ENCODE measurements at places on chromosomes 1 and 21.

DNA sequence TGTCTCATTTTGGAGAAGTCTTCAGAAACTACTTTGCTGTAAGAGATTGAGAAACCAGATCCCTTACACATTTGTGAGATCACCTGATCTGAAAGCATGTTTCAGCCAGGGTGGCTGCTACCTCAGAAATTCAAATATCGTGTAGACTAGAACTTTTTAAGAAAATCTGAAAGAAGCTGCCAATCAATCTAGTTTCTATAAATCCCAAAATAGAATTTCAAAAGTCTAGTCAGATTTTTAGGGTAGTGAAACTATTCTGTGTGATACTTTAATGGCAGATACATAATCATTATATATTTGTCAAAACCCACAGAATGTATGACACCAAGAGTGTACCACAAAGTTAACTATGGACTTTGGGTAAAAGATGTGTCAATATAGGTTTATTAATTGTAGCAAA, 79.9 kb upstream of the PLPPR5 start:
- no peak for DNase-seq

GRCh38 chr1:56569661-56570060, 9.7 kb downstream of the PLPP3 start:
- no peak for DNase-seq

DNA sequence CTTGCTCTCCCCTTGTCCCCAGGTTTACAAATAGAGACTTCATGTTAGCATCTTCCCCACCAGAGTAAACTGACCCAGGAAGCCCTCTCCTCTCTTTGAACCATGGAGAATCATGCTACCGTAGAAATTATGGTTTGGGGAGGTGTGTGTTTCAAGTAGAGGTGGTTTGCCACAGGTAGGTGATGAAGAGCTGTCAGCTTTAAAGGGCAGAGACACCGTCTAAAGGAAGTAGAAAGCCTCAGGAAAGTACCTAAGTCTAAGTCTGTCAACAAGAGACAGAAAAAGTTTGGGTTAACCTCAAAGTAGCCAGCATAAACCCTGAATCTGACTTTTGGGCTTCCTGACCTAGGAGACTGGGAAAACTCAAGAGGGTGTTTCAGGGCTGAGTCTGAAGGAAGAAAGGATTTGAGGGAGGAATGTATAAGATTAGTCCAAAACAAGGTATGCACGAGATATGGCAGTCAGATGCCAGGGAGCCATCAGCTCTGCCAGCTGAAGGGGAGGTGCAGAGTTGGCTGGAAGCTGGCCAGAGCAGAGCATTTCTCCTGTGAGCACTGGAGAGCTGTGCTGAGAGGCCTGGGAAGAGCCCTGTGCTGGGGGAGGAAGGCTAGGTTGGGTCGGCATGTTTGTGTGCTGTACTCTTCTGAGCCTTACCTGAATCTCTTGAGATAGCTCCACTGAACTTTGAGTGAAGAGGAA, 14.3 kb downstream of the ADAMTSL4 start:
- no peak for DNase-seq

- no peak for DNase-seq
Measured at GRCh38 chr21:45613881-45614280, 29.6 kb upstream of the PCBP3 start.

DNA sequence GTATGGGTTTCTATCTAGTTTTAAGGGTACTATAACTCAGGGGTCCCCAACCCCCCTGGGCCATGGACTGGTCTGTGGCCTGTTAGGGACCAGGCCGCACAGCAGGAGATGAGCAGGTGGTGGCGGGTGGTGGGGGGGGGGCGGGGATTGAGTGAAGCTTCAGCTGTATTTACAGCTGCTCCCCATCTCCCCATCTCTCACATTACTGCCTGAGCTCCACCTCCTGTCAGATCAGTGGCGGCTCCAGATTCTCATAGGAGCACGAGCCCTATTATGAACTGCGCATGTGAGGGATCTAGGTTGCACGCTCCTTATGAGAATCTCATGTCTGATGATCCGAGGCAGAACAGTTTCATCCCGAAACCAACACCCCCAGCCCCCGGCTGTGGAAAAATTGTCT, 95.1 kb upstream of the SLC45A1 start:
- no peak for DNase-seq

GRCh38 chr1:53350853-53351767, 23.2 kb upstream of the LRP8 start:
- no peak for DNase-seq

GRCh38 chr1:56835657-56836056, 16.5 kb upstream of the FYB2 start:
- no peak for DNase-seq

DNA sequence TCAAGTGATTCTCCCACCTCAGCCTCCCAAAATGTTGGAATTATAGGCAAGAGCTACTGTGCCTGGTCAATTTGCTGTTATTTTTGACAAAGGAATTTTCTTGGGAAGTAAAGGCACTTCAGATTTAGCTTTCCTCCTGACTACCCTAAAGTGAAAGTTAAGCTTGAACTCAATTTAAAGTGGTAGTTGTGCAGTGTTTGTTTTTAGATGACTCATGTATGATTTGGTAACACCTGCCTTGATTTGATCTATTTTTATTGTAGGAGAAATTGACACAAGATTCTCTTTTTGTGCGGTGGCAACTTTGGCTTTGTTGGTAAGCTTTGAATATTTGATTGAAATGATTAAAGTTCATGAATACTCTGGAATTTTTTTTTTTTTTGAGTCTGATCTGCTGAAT, 5.0 kb downstream of the RABGGTB start:
- no peak for DNase-seq

DNA sequence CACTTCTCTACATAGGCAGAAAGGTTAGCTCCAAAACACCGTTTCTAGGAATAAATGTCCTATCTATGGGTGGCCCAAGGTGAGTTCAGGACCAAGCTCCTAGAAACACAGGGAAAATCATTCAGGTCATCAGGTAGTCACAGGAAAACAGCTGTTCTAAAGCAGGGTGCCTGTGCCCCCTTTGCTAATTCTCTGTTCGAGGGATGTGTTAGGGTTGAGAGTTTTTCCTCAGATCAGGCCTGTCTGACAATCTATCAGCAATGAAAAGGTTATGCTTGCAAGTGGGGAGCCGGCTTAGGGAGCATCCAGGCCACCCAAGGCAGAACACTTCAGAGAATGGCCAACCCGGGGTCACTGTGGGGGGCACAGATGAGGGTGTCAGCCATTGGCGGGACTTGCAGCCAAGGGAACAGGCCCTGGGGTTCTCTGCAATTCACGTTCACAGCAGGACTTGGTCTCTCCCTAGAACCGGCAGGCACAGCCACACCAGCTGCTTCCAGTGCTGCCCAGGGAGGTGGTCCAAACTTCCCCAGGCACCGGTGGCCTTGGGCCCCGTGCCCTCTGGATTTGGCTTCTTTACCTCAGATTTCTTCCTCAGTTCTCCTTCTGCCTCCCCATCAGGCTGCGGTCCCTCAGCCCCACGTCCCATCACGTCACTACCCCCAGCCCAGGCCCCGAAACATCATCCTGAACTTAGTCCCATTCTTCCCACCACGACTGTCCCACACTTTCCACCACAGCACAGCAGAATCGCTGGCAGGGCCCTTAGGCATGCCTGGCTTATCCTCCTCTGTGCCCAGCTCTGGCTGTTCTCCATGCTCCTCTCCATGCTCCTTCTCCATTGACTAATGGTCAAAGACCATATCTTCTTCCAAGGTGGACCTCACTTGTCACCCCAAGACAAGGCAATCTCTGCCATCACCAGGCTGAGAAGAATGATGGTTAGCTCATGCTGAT, 11.0 kb downstream of the CD2 start:
- no peak for DNase-seq

DNA sequence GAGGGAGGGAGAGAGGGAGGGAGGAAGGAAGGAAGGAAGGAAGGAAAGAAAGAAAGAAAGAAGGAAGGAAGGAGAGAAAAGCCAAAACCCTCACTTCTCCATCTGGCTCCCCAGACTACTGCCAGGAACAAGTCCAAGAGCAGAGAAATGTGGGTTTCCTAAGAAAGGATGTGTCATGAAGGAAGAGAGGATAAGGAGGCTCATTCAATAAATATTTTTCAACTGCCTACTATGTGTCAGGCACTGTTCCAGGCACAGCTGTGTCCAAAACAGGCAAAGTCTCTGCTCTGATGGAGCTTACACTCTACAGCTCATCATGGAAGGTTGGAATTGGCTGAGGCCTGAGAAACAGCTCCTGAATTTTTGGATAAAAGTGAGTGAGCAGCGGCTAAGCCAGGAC, 42.6 kb upstream of the ATP2B4 start:
- no peak for DNase-seq

DNA sequence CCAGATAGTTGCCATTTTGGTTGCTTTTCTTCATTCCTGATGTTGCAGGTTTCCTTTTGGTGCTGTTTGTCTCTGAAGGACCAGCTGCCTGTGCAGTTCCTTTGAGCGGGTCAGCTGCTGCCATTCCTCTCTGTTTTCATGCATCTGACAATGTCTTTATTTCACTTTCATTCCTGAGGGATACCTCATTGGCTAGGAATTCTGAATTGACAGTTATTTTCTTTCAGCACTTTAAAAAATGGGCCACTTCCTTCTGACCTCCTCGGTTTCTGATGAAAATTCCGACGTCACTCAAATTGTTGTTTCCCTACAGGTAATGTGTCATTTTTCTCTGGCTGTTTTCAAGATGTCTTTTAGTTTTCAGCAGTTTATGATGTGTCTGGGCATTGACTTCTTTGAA, 24.8 kb downstream of the CCSAP start:
- DNase-seq: no peak

DNA sequence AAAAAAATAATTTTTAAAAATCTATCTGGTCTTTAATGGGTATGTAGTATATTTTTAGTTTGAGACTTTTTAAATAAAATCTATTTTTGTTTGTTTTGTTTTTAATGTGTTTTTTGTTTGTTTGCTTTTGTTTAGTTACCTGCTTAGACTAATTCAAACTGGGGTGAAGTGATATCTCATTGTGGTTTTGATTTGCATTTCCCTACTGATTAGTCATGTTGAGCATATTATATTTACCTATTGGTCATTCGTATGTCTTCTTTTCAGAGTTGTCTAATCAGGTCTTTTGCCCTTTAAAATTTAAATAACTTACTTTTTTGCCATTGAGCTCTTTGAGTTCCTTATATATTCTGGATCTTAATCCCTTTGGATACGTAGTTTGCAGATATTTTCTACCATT, 20.3 kb downstream of the CD1B start:
- no peak for DNase-seq

GRCh38 chr1:112698366-112699310, 8.3 kb downstream of the RHOC start:
- no peak for DNase-seq

DNA sequence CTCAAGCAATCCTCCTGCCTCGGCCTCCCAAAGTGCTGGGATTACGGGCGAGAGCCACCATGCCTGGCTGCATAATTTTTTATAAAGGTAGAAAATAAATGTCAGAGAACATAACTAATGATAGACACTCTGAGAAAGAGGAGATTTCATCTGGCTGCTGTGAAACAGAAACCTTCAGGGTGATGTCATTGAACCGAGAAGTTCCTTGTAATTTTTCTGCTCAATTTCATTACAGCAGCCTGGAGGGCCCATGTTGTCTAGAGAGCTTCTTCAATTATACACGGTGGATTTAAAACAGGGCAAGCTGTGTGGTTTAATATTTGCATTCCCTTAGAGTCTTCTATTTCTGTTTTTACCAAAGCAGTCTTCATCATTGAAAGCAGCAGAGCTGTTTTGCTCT, 64.3 kb upstream of the MORC3 start:
- no peak for DNase-seq

GRCh38 chr1:15833069-15833679, 14.3 kb upstream of the SPEN start:
- no peak for DNase-seq

DNA sequence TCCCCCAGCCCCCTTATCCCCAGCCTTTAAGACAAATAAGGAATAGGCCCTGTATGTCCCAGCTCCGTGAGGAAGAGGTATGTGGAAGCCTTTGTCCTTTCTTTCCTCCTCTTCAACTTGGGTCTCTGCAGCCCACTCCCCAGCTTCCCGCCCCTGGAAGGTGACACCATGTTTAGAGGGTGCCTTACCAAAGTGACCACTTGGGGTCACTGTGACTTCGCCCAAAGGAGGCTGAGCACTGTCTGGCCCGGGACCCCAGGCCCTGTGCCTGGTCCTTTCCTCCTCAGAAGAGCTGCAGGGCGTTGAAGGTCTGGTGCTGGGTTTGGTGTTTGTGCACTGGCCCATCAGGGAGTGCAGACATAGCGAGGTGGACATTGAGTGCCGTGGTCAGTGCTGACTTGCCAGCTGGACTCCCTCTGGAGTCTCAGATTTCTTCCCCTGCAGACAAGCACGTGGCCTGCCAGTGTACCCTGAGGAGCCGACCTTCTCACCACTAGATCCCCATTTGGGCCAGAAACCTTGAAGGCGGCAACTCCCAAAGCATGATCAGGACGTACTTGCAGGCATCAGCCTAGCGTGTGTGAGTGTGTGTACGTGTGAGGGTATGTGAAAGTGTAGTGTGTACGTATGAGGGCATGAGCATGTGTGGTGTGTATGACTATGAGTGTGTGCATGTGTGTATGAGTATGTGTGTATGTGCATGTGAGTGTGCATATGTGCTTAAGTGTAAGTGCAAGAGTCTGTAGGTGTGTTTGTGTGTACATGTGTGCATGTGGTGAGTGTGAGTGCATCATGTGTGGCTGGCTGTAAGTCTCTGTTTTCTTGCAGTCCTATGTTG, 181.4 kb upstream of the KIAA0040 start:
- DNase-seq: no peak

DNA sequence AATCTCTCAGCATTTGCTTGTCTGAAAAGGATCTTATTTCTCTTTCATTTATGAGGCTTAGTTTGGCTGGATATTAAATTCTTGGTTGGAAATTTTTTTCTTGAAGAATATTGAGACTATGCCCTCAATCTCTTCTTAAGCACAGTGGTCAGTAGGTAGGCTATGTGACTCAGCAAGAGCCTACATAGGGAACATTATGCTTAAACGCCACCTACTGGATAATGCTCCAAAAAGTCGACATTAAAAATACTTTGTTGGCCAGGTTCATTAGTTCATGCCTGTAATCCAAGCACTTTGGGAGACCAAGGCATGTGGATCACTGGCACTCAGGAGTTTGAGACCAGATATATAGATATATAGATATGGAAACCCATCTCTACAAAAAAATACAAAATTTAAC, 678.0 kb upstream of the USP24 start:
- no peak for DNase-seq

DNA sequence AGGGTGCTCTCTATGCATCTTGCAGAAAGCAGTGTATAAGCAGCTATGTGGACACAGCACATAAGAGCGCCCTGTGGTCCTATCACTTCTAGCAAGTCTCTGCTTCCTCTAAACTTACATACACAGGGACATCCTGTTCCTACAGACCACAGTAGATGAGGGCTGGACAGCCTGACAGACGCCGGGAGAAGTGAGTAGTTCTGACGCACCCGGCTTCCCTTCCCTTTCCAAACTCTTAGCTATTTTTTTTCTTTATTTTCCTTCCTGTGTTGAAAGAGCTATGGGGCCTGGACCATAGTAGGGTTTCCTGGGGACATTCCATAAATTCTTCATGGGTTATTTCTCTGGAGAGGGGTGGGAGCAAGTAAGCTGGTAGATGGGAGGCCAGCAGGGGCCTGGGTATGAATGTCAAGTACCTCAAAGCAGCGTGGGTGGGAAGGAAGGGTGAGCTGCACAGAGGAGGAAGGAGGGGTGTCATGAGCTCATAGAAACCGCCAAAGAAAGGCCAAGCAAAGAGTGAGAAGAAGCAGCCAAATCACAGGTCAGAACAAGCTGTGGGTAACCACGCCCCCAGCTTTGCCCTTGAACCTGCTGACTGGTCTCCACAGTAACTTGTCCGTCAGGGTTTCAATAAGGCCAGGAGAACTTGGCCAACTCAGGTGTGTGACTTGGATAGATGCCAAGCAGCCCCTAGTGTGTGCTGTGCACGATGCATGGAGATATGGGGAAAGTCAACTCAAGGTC, 36.6 kb downstream of the PLXNA2 start:
- peak; percentile 69 for DNase-seq

Measured in AG09309 (cell line).